ENCODE measurements at places on chromosomes 5 and 9.

- no peak for DNase-seq
Measured at GRCh38 chr5:96036301-96036700, 74.7 kb upstream of the ELL2 start.

- DNase-seq, result peak; percentile 3
Measured at GRCh38 chr9:74777136-74777879, 110.4 kb downstream of the TRPM6 start.

DNA sequence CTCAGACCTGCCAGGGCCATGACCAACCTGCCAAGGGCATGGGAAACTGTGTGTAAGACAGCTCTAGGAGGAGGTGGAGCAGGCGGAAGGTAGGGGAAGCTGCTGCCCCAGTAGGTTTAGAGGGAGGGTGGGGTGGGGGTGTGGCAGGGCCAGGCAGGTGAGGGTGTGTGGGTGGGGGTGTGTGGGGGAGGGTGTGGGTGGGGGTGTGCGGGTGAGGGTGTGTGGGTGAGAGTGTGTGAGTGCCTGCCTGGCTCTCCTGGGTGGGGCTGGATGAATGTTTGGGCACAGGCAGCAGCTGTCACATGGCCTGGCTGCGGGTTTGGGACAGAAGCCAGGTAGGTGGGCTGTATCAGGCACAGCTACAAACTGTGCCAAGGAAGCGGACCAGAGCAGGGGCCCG is 8.8 kb upstream of the N4BP3 start:
- DNase-seq, result no peak

DNA sequence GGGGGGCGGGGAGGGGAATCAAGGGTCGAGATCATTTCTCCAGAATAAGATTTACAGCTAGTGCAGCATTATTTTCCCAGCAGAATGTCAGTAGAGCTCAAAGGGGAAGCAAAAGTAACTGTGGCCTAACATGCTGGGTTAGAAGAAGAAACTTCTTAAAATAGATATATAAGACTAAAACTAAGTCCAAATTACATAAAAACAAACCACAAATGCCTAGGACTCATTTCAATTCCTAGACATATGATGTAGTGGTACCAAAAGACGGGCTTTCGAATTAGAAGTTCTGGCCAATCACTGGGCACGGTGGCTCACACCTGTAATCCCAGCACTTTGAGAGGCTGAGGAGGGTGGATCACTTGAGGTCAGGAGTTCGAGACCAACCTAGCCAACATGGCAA is 20.8 kb upstream of the MELK start:
- DNase-seq, result no peak

GRCh38 chr5:34913072-34913471 is 2.2 kb downstream of the RAD1 start:
- DNase-seq, result no peak
